ENCODE measurements at places on chromosomes 3 and 15.

- H3K27me3 ChIP-seq = peaks cover 3% of the 10 kb centered on the region
- no peak overlapping the region for H3K27ac ChIP-seq
- DNase-seq = no peak
- H3K4me3 ChIP-seq = no peak overlapping the region
These were observed 68.7 kb downstream of the LRTM1 start for GRCh38 chr3:54859184-54859583.

- H3K27me3 ChIP-seq = no peaks in the 10 kb centered on the region
- H3K4me1 ChIP-seq = no peaks in the 10 kb centered on the region
- no peak overlapping the region for H3K27ac ChIP-seq
- no peak overlapping the region for H3K4me3 ChIP-seq
- H3K36me3 ChIP-seq = peaks cover 49% of the 10 kb centered on the region
These were observed 40.5 kb downstream of the CEP63 start for GRCh38 chr3:134526319-134526718.

DNA sequence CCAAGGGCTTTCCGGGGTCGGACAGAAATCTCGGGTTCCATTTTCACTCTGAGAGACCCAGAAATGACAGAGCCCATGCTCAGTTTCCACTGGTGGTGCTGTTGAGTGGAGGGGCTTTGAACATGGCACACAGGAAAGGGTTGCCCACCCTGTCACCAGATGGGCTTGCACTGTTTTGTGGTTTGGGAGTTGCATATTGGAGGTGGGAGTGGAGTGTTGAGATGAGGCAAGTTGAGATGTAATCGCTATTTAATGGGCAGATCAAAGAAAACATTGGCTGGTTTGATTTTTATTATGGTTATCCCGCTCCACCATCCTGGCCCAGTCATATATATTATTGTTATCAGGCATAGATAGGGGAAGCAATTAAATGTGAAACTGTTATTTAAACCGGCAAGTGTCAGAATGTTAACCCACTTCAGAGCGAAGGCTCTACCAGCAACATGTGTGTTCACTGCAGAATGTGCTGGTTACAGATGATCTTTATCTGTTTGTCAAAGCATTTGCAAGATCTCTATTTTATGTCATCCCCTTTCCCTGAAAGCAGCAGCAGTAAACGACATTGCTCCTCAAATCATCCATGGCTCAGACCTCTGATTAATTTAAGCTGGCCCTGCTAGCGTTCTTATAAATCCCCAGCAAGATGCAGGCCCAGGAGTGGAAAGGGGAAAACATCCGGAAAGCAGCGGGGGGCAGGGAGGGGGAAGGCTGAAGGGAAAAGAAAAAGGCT is 58.3 kb upstream of the TSEN2 start:
- peaks cover 2% of the 10 kb centered on the region for H3K36me3 ChIP-seq
- DNase-seq = no peak
- no peak overlapping the region for H3K27ac ChIP-seq
- H3K27me3 ChIP-seq = no peaks in the 10 kb centered on the region

DNA sequence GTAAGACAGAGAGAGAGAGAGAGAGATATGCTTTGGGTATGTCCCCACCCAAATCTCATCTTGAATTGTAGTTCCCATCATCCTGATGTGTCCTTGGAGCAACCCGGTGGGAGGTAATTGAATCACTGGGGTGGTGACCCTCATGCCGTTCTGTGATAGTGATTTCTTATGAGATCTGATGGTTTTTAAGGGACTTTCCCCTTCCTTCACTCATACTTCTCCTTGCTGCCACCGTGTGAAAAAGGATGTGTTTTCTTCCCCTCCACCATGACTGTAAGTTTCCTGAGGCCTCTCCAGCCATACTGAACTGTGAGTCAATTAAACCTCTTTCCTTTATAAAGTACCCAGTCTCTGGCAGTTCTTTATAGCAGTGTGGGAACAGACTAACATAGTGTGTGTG is 60.3 kb downstream of the EOMES start:
- no peaks in the 10 kb centered on the region for H3K27me3 ChIP-seq
- DNase-seq = no peak
- no peak overlapping the region for H3K4me3 ChIP-seq
- no peak overlapping the region for H3K27ac ChIP-seq
- H3K36me3 ChIP-seq = no peaks in the 10 kb centered on the region

GRCh38 chr15:39326306-39326975 is 254.4 kb upstream of the THBS1 start:
- H3K36me3 ChIP-seq = no peaks in the 10 kb centered on the region
- H3K27ac ChIP-seq = no peak overlapping the region
- no peak for DNase-seq
- H3K4me1 ChIP-seq = peaks cover 21% of the 10 kb centered on the region
- H3K4me3 ChIP-seq = no peak overlapping the region

DNA sequence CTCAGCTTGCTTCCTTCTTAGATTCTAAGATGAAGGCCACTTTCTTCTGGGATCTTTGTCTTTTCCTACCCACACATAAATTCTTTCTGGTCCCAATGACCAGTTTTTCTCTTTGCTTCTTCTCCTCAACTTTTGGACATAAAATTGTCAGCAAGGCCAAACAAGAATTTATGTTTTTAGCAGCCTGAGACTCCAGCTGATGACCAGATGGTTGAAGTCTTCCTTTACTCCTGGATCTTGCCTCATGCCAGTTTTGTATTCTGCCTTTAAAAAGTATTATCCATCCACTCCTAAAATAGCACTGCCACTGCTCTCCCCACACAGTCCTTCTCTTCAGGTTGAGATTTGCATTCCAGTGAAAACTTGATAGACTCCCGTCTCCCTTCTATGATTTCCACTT is 236.0 kb downstream of the VPS13C start:
- no peak for DNase-seq
- no peaks in the 10 kb centered on the region for H3K36me3 ChIP-seq
- H3K4me3 ChIP-seq = no peak overlapping the region
- no peaks in the 10 kb centered on the region for H3K4me1 ChIP-seq

DNA sequence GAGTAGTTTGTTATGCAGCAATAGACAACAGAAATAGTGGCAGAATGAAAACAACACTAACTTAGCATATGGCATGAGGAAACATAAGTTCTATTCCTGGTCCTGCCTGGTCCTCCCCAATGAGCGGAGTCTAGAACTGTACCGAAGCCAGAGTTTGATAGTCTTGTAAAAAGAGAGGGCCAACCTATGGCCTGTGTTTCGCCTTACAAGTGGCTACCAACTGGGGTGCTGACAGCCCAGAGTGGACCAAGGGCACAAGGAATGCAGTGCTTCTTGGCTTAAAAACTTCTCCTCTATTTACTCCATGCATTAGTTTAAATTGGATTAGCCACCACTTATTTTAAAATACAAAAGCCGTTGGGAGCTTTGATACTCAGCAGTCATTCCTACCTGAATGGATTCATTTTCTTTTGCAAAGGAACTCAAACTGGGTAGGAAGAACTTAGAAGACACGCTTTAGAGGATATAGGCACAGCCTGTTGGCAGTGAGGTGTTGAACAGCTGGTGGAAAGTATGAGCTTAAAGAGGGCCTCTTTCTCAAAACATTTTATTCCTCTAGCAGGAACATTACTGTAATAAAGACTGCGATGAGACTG is 302.9 kb downstream of the PLCL2 start:
- no peak overlapping the region for H3K4me3 ChIP-seq
- peaks cover 3% of the 10 kb centered on the region for H3K36me3 ChIP-seq
- H3K27ac ChIP-seq = no peak overlapping the region
- peaks cover 2% of the 10 kb centered on the region for H3K4me1 ChIP-seq

DNA sequence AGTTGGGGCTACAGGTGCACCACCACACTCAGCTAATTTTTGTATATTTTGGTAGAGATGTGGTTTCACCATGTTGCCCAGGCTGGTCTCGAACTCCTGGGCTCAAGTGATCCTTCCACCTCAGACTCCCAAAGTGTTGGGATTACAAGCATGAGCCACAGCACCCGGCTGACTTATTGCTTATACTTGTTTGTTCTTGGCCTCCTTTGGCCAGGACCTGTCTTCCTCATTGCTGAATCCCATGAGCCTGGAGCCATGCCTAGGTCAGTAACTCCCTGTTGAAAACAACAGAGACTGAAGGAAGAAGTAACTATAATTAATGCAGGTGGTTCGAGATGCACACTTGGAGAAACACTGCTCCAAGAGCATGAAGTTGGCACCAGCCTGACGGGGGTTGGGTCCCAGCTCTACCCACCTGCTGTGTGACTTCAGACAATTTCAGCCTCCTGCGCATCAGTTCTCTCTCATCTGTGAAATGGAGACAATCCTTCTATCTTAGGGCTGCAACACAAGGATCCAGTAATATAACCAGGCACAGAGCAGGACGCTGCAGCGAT is 38.9 kb downstream of the CPN2 start:
- peak overlapping the region; percentile 36 for H3K4me3 ChIP-seq
- H3K36me3 ChIP-seq = no peaks in the 10 kb centered on the region
- H3K27ac ChIP-seq = peak overlapping the region; percentile 91
- H3K27me3 ChIP-seq = no peaks in the 10 kb centered on the region
- H3K4me1 ChIP-seq = peaks cover 78% of the 10 kb centered on the region

- no peak overlapping the region for H3K27ac ChIP-seq
- no peak overlapping the region for H3K4me3 ChIP-seq
- peaks cover 8% of the 10 kb centered on the region for H3K4me1 ChIP-seq
- DNase-seq = no peak
These were observed 302.9 kb downstream of the SATB1 start for GRCh38 chr3:18122264-18122663.

DNA sequence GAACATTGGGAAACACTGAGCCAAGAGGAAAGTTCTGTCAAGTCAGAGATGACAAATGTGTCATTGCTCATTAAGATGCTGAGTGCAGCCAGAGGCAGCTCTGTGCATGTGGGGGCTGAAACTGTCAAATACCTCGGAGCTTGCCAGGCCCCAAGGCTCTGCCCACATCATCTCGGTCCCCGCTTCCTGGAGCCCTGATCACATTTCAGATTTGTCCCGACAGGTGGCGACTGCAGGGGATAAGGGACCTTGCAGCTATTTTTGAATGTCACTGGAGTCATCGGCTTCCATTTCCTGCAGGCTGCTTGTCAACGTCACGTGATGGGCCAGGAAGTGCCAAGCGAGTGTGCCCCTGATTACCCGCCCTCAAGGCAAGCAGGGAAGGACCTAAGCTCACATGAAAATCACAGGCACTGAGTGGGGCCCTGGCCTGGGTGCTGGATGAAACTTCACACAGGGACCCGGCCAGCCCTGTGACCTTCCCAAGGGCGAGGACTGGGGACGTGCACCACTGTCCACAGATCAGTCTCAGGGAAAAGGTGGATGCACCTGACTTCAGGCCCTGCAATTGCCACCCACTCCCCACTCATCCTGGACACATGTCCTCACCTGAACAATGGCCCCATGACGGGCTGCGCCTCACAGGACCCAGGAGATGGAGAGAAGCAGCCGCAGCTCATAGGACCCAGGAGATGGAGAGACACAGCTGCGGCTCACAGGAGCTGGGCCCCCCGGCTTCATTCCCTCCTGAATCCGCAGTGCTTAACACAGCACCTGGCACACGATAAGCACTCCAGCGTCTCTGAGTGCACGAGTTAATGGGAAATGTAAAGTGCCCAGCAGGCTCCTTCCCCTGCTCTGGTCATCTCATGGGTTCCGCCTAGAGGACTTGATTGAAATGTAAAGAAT is 73.4 kb downstream of the NUP210 start:
- no peaks in the 10 kb centered on the region for H3K27me3 ChIP-seq
- H3K27ac ChIP-seq = no peak overlapping the region
- H3K4me3 ChIP-seq = no peak overlapping the region
- H3K36me3 ChIP-seq = peaks cover 32% of the 10 kb centered on the region
- H3K4me1 ChIP-seq = peaks cover 6% of the 10 kb centered on the region

GRCh38 chr3:156743859-156744258 is 69.5 kb downstream of the TIPARP start:
- no peaks in the 10 kb centered on the region for H3K27me3 ChIP-seq
- no peak overlapping the region for H3K27ac ChIP-seq
- H3K4me1 ChIP-seq = no peaks in the 10 kb centered on the region
- peaks cover 3% of the 10 kb centered on the region for H3K36me3 ChIP-seq
- no peak overlapping the region for H3K4me3 ChIP-seq

DNA sequence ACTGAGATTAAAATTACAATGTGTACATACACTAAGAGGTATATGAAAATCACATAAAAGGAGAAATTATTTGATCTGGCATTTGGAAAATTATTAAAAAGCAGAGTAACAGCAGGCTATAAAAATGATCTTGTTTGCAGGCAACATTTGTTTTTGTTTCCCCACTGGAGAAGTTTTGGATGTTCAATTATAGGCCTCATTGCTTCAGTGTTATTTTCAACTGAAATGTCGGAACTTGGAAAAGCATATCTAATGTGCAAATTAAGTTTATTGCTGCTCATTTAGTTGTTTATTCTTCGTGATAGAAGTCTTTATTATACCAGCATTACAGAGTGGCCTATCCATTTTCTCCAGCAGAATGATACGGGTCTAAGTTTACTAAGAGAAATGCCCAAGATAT is 263.3 kb downstream of the CNTN6 start:
- DNase-seq = no peak
- no peak overlapping the region for H3K27ac ChIP-seq
- peaks cover 24% of the 10 kb centered on the region for H3K4me1 ChIP-seq
- H3K27me3 ChIP-seq = peaks cover 2% of the 10 kb centered on the region
- H3K4me3 ChIP-seq = no peak overlapping the region

- H3K4me3 ChIP-seq = no peak overlapping the region
- no peaks in the 10 kb centered on the region for H3K36me3 ChIP-seq
- no peak for DNase-seq
- H3K27me3 ChIP-seq = no peaks in the 10 kb centered on the region
- H3K4me1 ChIP-seq = peaks cover 24% of the 10 kb centered on the region
These were observed 68.2 kb upstream of the ADAMTSL3 start for GRCh38 chr15:83585601-83586335.

DNA sequence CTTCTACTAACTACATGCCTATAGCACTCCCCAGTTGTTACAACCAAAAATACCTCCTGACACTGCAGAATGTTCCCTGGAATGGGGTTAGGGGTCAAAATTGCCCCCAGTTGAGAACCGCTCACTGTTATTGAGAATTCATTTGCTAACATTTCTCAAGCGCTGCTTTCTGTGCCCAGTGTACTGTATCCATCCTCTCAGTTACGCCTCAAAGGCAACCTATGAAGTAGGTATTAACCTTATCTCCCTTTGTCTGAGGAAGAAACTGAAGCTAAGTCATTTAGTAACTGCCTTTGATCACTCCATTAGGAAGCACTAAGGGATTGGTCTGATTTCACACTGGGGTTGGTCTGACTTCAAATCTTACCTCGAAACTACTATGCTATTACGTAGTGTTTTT is 70.1 kb downstream of the CADPS start:
- H3K27me3 ChIP-seq = peaks cover 13% of the 10 kb centered on the region
- DNase-seq = no peak
- H3K4me1 ChIP-seq = no peaks in the 10 kb centered on the region

DNA sequence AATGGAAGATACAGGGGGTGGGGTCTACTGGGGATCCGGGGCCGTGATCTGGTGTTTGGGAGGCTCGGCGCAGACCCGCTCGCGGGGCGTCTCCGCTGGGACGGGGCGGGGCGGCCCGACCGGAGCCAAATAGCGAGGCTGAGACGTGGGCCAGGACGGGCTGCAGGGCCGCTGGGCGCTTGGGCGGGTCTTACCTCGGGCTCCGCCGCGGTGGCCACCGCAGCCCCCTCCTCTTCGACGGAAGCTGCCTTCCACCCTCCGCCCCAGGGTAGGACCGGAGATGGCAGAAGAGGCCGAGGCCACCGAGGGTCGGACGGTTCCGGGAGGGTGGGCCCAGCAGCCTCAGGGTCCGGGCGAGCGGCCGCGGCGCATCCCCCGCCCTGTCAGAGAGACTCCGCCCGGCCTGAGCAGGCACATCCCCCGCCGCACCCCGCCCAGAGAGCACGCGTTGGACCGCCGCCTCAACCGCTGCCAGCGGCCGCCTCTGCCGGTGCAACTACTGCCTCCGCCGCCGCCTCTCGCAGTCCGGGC is 399 bp downstream of the MYO9A start:
- no peak for DNase-seq
- H3K4me3 ChIP-seq = peak overlapping the region; percentile 95
- no peaks in the 10 kb centered on the region for H3K27me3 ChIP-seq
- H3K27ac ChIP-seq = peak overlapping the region; percentile 97
- H3K4me1 ChIP-seq = peaks cover 51% of the 10 kb centered on the region

Measured in mesothelial cell of epicardium (in vitro differentiated cells).